NCI-H1436 (cell line): ENCODE measurements at places on chromosomes 1 and 21.

DNA sequence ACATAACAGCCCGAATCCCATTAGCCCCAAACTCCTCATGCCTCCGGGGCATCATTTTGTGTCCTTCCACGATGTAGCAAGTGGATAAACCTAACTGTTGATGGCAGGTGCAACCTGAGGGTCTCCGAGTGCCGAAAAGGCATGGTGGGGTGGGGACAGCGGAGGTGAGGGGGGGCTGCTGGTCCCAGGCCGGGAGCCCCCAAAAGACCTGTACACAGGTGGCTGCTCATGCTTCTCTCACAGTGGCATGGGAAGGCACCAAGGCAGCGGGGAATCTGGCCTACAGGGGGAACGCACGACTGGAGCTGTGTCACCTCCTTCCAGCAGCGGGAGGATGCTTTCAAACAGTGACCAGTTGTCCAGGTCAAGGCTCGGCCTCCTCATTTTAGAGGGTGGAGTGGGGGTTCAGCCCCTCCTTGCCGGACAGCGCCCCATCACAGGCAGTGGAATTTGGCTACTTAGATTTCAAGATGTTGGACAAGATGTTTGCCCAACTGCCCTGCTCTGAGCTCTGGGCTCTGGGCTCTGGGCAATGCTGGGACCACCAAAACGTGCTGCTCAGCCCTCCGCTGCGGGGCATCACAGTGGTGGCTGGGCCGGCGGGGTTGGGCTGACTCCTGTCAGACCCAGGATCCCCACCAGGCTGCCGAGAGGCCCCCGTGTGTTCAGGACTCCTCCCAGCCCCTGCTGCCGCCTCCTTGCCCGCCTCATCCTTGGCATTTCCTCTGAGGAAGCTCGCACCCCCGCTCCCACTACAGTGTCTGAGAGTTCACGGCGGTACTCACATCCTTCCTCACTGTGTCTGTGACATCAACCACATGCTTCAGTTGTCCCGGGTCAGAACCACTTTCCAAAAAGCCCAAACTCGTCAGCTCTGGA lies 7.6 kb downstream of the DNMT3L start:
- DNase-seq = no peak

DNA sequence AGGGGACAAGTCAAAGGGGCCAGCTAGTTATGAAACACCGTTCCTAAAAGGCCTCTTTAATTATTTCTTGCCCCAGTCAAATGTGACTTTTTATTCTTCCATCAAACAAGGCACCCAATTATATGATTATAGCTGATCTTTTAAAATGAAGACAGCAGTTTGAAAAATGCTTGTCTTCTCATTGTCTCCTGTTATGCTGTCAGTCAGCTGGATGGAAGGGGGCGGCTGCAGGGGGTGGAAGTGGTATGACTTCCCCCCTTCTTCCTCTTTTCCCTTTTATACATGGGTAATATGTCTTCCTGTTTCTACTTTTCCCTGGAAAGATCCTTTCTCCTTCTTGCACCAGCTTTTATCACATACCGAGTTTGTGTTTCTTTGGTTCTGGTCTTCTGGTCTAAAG lies 25.8 kb upstream of the KCNA10 start:
- no peak for DNase-seq

GRCh38 chr1:75233302-75233929 lies 99.2 kb downstream of the LHX8 start:
- peak; percentile 48 for DNase-seq

- no peak for DNase-seq
Measured at GRCh38 chr1:117564227-117565075, 41.4 kb upstream of the TENT5C start.

- DNase-seq = no peak
Measured at GRCh38 chr1:216168546-216168945, 254.7 kb downstream of the USH2A start.

DNA sequence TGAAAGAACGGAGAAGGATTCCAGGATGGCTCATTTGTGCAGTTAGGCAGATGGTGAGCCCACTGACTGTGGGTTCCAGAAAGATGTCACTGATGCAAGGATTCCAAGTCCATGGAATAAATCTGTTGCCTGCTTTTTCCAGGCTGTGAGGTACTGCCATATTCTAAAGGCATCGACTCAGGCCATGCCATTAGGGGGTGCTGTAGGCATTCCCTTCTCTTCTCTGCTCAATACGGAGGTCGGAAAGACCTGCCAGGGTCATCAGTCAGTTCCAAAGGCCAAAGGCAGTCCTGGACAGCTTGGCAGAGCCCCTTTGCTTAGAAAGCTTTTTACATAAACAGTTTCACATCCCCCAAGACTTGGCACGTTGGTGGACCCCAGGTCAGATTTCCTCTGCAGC lies 31.7 kb upstream of the TMEM125 start:
- peak; percentile 26 for DNase-seq

DNA sequence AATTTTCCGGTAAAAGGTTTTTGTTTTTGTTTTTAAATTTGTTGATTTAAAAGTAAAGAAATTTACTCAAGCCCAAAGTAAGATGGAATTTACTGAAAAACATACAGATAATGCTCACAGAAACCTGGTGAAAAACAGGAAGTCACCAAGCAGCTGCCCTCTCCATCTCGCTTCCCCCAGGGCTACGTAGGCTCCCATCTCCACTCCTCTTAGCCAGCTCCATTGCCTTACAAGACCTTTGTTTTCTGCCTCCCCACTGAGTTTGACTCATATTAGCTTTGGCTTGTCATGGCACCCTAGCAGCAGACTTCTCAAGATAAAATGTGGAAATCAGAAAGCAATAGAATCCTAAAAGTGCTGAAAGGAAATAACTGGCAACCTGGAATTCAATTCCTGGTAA lies 57.9 kb downstream of the PHTF1 start:
- no peak for DNase-seq

DNA sequence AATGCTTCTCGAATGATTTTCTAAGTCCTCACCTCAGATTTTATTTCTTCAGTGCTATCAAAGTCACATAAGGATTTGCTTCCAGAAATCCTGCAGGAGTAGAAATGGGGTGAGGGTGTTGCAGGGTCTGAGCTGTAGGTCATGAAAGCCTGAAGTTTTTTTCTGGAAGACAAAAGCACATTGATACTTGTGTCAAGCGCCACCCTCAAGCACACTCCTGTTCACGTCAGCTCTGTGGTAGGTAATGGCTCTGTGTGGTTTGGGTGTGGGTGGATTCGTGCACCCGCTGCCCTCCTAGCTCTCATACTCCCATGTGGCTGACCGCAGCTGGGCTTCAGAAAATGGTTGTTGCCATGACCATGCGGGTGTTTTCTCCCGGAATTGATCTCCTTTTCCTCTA lies 39.9 kb downstream of the AKNAD1 start:
- no peak for DNase-seq

GRCh38 chr1:27001570-27002360 lies 8.3 kb downstream of the TRNP1 start:
- DNase-seq = no peak

DNA sequence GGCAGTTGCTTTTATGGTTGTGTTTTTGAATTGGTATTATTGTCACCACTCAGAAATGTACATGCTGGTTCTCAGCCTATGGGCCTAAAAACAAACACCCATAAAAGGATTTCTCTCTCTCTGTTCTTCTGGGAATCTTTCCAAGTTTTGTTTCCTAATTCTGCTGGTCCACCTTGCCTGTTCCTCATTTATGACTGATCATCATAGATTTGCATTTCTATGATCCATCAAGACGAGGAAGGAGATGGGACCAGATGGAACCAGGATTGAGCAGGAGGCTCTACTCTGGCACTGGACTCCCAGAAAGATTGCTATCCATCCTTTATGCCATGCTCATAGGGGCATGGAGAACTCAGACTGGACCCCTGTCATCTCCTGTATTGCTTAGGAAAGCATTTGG lies 162.2 kb downstream of the C1orf94 start:
- DNase-seq = no peak
